ENCODE measurements at places on chromosomes 12 and 14.

GRCh38 chr14:32473464-32473855 lies 144.4 kb downstream of the AKAP6 start:
- no peak for DNase-seq

DNA sequence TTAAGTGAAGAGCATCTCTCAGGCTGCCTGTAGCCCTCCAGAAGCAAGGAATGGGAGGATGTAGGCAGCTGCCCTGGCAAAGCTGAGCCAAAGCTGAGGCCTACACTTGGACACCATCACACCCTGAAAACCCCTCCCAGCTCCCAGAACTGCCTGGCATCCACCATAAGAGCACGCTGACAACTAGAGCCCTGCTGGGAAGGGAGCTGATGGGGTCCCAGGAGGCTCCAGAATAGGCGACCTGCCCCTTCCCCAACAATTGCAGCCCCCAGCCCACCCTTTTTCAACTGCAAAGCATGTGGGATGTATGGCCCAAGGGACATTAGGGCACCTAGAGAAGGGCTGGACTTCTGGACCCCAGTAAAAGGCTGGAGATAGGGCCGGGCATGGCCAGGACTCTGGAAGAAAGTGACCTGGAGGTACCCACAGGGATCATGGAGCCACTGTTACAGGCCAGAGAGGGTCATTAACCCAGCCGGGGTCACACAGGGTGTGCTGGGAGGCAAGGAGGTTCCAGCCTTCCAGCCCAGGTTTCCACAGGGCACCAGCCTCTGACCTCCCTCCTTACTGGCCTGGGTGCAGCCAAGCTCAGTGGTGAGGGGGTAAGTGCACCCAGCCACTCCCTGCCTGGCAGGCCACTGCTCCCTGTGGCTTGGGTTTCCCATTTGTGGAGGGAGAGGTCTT lies 27.8 kb downstream of the FAM222A start:
- no peak for DNase-seq

DNA sequence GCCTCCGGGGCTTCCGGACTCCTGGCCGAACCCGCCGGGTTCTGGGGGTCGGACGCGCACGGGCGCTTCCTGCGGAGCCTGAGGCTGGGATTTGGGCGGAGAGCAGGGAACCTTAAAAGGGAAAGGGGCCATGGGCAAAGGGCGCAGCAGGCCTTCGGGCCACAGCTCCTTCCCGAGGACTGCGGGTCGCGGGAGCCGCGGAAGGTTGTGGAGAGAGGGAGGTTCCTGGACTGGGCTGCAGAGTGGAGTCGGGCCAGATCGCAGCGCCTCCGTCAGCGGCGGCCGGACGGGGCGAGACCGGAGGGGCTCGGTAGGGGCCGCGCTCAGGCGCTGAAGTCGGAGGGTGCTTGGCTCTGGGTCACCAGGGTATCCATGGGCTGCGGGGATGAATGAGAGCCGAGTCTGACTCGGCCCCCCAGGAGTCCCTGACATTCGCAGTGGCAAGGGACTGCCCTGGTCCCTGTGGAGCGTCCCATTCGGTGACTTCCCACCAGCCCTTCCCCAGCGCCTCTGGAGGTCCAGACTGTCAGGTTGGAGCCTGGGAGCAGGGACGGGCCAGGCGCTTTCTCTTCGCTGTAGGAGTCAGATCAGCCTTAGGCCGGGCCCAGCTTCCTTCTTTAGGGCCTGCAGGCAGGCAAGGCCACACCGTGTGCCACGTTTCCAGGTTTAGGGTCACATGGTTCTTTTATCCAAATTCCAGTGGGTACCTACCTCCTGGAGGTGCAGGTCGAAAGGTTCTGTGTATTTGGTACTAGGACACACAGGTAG lies 938 bp upstream of the SLC25A29 start:
- no peak for DNase-seq

GRCh38 chr14:101525640-101526527 lies 35.4 kb upstream of the DIO3 start:
- DNase-seq, result no peak

DNA sequence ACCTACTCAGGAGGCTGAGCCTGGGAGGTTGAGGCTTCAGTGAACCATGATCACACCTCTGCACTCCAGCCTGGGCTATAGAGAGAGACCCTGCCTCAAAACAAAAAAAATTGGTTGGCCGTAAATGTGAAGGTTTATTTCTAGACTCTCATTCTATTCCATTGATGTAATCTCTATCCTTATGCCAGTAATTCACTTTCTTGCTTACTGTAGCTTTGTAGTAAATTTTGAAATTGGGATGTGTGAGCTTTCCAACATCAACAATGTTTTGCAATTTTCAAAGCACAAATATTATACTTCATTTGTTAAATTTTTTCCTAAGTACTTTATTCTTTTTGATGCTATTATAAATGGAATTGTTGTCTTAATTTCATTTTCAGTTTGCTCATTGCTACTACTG lies 24.6 kb downstream of the LIN52 start:
- DNase-seq, result no peak

- DNase-seq, result no peak
Measured at GRCh38 chr14:97975962-97976361, 1178.8 kb downstream of the VRK1 start.

- DNase-seq, result no peak
Measured at GRCh38 chr14:102037686-102038085, 49.2 kb downstream of the HSP90AA1 start.

DNA sequence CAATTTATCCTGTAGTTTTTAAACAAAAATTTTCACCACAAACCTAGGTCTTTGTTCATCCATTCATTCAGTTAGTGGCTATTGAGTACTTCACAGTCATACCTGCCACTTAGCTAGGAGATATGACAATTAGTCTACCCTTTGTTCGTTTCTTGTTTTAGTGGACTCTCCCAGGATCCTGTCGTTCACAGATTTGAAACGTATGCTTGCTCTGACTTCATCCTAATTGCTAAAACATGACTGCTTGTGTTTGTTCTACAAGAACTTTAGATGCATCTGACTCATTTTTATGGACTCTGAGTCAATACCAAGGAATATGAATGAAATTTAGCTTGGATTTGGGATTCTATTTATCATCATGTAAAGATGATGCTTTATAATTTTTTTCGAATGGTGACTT lies 69.5 kb downstream of the TBC1D30 start:
- DNase-seq, result no peak

DNA sequence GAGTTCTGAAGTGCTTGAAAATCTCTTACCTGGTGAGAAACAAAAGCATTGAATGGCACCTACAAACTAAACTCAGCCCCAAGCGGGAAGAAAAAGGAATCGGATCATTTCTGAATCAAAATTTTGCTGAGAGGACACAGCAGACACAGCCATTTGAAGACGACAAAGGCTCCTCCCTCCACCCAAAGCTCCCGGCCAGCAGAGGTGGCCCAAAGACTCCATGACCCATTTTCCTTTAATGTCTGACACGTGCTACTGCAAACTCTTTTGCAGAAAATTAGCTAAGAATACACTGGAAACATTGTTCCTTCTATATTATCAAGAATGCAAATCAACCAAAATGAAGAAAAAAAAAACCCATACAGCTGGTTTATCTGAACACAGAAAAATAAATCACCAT lies 85.9 kb upstream of the FOXN3 start:
- DNase-seq, result no peak

- no peak for DNase-seq
Measured at GRCh38 chr12:87127272-87127671, 871.1 kb upstream of the MGAT4C start.

DNA sequence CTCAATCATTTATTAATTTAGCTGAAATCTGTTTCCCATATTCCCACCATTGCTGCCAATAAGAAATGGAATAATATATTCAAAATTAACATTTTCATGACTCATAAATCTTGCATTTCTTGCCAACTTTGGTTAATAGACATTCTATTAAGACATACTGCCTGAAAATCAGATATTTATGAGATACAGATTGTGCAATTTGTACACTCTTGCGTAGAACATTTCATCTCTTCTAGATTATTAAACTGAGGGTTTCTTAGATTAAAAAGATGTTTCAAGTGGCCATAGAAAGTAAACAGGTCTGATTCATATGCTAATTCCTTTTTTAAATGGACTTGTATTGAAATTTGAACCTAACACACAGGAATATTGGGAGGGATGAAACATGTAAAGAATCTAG lies 9.1 kb downstream of the LTA4H start:
- DNase-seq, result no peak

- DNase-seq, result no peak
Measured at GRCh38 chr14:102759456-102760187, 17.6 kb upstream of the TRAF3 start.

- peak; percentile 16 for DNase-seq
Measured at GRCh38 chr14:93033983-93034670, 81.6 kb downstream of the ITPK1 start.

GRCh38 chr12:122517877-122518276 lies 8.9 kb downstream of the RSRC2 start:
- DNase-seq, result no peak

DNA sequence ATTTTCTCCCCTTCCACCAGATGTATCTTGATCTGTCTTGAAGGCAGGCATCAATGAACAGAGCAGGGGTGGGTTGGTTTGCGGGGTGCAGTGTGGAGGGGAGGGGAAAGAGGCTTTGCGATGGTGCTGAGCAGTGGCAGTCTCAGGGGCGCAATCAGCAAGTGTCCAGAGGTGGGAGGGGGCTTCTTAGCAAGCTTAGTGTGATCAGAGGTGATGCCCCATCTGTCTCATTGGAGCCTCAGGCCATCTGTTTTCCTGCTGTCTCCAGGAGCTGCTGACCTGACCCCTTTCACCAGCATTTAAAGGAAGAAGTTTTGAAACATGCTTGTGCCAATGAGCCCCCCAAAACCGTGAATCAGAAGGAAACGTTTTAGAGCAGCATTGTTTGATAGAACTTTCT lies 187.7 kb upstream of the LHX5 start:
- DNase-seq, result no peak

DNA sequence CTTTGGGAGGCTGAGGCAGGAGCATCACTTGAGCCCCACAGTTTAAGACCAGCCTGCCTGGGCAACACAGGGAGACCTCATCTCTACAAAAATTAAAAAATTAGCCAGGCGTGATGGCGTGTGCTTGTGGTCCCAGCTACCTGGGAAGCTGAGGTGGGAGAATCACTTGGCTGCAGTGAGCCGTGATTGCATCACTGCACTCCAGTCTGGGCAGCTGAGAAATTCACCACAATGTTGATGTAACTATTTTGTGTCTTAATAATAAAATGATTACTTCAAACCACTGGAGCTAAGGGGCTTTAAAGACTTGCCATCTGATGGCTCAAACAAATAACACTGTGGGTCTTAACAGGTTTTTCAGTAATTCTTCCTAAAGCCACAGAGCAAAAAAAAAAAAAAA lies 10.8 kb downstream of the ERH start:
- DNase-seq, result no peak

- DNase-seq, result no peak
Measured at GRCh38 chr12:27711317-27711682, 668 bp downstream of the MRPS35 start.

DNA sequence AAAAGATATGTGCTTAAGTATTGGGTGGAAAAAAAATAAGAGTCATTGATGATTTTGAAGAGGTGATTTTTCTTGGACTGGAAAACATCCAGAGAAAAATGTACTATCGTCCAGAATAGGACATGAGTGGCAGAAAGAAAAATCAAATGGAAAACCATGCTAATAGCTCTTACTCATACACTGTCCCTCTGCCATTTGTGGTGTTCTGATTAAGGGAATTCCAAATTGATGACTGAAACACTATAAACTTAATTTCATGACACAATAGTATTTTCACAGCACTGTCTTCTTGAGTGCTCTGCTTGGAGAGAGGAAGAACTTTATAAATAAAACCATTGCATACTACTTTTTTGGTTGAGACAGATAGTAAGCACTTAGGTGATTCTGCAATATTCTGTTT lies 72.4 kb downstream of the USP15 start:
- no peak for DNase-seq

GRCh38 chr14:95713596-95714371 lies at the start of gene TCL1A:
Gene TCL1A (minus strand): TSS chr14:95714125. CDS start chr14:95714066, 59 bp downstream.
- no peak for DNase-seq

DNA sequence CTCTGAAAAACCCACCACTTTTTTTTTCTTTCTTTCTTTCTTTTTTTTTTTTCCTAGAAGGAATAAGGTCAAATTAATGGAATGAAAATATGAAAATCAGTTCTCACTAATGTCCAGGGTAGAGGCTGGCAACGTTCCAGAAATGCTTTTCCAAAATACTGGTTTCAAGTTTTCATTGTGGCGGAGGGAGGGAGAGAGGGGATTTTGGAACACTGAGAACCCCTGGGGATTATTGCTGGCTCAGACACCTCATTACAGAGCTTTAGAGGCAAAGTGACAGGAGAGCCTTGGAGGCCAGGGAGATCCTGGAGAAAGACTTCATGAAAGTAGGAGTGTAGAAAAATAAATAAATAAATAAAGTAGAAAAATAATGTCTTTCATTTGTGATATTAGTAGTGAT lies 45.4 kb downstream of the ALX1 start:
- DNase-seq, result no peak

DNA sequence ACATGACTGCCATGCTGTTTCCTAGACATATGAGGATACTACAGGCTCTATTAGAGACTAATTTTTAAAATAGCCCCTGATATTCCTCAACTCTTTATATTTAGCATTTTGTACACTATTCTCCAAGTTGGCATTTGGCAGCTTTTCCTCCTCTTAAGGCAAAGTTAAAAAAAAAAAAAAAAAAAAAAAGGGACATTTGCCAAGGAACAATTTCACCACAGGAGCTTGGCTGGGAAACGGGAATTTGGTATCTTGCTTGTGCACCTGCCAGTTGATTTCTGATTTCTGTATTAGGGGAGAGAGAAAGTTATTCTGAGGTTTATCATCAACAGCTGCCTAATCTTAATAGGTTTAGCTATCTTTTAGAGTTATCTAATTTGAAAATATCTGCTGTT lies 87.2 kb downstream of the CAND1 start:
- no peak for DNase-seq

- DNase-seq, result no peak
Measured at GRCh38 chr12:126700096-126700495, 1566.9 kb upstream of the TMEM132C start.

- no peak for DNase-seq
Measured at GRCh38 chr12:13980538-13981295, 685 bp downstream of the GRIN2B start.

GRCh38 chr12:31922341-31923062 lies 36.7 kb upstream of the RESF1 start:
- no peak for DNase-seq

- DNase-seq, result no peak
Measured at GRCh38 chr14:96683562-96684289, 113.5 kb upstream of the VRK1 start.

GRCh38 chr14:65065719-65066118 lies 36.6 kb downstream of the MAX start:
- no peak for DNase-seq

DNA sequence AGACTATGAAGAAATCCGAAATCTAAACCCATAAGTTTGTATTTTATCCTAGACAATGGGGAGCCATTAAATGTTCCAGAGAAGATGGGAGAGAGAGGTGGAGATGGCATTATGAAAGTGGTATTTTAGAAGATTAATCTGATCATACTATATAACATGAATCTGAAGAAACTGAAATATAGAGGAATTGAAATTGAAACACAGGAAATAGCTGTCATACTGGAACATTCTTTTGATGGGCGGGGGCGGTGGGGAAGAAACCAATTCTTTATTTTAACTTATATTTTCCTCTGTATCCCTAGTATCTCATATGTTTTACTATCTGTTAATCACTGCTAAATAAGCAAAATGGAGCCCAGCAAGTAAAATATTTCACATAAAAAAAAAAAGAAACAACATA lies 27.0 kb upstream of the FOXN3 start:
- no peak for DNase-seq

Measured in activated CD8-positive, alpha-beta memory T cell treated with anti-CD3 and anti-CD28 coated beads for 4 hours (primary cell).